ENCODE measurements at places on chromosomes 11 and 22.

GRCh38 chr11:119885067-119885466 is 156.1 kb upstream of the NECTIN1 start:
- no peak for DNase-seq

GRCh38 chr11:59641156-59641555 is 25.6 kb upstream of the OSBP start:
- no peak for DNase-seq

GRCh38 chr11:86719781-86720463 is 47.5 kb upstream of the ME3 start:
- peak; percentile 81 for DNase-seq

DNA sequence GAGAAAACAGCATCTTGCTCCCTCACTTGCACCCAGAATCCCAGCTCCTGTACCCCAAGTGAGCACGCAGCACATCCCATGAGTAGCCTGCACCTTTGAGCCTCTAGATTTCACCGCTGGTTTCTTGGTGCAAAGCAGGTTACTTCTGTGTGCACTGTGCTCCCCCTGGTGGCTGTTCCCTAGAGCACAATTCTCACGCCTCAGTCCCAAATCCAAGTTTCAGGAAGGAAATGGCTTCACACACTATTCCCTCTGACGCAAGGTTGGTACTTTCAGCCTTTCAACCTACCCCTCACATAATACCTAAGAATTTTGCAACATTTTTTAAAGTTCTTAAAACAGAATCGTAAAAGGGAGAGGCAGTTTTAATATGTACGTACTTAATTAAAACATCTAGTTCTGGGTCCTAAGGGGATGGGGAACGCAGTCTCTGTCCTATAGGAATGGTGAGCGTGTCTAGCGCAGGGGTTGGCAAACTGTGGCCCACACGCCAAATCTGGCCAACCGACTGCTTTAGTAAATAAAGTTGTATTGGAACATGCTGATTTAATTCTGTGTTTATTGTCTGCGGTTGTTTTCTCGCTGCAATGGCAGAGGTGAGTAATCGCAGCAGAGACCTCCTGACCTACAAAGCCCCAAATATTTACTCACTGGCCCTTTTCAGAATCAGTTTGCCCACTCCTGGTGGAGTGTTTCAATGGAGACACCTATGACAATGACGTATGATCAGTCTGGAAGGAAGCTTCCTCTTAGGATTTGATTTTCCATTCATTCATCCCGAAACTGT is 27.5 kb downstream of the DHCR7 start:
- DNase-seq = peak; percentile 41

DNA sequence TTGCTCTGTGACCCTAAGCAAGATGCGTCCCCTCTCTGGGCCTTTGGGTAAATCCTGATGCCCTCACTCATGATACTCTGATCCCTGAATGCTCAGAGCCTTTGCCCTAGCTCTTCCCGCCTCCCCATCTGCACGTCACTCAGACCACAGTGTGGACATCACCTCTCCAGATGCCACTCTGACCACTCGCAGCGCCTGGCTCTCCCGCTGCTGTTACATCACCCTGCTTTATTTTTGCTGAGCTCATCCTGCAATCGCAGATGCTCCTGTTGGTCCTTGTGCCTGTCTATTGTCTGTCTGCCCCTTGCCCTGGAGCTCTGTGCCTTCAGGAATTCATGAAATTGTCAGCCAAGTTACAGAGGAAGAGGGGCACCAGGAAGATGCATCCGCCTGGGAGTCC is 5.5 kb downstream of the OSM start:
- no peak for DNase-seq

DNA sequence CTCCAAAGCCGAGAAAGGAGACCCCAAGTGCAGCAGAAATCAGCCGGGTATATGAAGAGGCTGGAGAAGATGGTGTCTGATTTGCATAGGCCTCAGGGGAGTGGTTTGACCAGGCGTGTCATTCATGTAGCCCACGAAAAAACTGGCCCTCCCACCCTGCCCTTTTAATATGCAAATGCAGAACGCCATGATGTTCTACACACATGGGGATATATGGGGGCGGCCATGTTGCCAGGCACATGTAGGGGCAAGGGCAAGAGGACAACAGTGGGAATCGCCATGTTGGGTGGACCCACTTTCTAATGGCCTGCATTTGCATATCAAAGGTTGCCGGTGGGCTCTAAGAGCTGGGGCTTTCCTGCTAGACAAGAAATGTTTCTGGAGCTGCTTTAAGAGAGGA is 86.4 kb downstream of the ISX start:
- DNase-seq = no peak

GRCh38 chr22:29187831-29188230 is 17.9 kb upstream of the EMID1 start:
- DNase-seq = no peak

GRCh38 chr22:47189056-47189916 is 426.8 kb downstream of the TBC1D22A start:
- DNase-seq = no peak

DNA sequence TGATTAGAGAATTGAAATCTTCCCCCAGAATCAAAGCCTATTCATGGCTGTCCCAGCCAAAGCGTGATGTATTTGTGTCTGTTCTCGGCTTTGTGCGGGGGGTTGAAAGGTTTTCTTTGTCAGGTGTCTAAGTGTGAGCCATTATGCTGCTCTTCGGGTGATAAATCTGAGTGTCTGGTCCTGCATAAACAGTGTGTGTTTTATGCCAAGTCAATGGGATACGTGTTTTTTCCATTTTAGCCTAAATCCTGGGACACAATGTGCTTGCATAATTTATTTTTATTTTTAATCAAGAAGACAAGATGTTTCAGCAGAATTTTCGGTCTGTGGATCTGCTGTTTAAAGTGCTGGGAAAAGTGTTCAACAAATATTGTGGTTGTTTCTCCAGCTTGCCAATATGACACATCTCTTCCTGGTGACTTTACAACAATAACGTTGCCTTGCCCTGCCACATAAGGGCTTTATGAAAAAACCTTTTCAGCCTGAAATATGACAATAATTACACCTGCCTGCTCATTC is 267.8 kb downstream of the TBC1D22A start:
- DNase-seq = peak; percentile 38

GRCh38 chr11:112285841-112286311 is 25.2 kb upstream of the PLET1 start:
- DNase-seq = peak; percentile 25

DNA sequence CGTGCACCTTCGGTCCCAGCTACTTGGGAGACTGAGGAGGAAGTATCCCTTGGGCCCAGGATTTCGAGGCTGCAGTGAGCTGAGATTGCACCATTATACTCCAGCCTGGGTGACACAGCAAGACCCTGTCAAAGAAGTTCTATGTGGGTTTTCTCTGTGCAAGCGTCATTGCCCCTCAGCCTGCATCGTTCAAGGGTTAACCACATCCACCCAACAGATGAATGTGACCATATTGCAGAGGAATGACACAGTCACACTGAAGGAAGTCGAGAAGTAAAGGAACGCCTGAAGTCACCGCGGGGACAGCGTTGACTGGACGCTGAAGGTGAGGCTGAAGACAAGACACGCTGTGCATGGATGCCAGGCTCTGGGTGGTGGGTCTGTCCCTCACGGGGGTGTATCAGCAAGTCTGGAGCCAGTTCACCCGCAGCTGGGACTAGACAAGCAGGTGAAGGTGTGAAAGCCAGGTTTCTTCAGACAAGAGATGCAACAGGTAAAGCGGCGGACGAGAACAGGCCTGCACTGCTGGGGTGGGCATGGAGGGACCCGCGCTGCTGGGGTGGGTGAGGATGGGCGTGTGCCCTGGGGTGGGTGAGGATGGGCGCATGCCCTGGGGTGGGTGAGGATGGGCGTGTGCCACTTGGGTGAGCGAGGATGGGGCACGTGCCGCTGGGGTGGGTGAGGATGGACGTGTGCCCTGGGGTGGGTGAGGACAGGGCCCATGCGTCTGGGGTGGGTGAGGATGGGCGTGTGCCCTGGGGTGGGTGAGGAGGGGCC is 36.5 kb upstream of the TOLLIP start:
- no peak for DNase-seq

DNA sequence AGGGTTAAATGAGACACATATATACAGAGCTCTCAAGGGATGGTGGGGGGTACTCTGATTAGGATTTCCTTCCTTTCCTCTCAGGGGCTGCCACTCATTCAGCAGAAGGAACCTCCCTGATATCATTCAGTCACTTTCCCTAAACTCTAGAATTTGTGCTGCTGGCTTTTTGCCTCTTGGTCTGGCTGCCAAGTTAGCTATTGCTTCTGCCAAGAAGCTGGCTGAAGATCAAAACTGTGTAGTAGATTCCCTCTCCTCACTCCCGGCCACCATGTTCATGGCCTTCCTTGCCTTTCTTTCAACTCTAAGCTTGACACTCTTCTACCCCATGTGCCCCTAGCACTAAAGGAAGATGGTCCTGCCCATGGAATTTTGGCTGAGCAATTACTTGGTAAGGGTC is 18.7 kb downstream of the SLC6A5 start:
- no peak for DNase-seq

DNA sequence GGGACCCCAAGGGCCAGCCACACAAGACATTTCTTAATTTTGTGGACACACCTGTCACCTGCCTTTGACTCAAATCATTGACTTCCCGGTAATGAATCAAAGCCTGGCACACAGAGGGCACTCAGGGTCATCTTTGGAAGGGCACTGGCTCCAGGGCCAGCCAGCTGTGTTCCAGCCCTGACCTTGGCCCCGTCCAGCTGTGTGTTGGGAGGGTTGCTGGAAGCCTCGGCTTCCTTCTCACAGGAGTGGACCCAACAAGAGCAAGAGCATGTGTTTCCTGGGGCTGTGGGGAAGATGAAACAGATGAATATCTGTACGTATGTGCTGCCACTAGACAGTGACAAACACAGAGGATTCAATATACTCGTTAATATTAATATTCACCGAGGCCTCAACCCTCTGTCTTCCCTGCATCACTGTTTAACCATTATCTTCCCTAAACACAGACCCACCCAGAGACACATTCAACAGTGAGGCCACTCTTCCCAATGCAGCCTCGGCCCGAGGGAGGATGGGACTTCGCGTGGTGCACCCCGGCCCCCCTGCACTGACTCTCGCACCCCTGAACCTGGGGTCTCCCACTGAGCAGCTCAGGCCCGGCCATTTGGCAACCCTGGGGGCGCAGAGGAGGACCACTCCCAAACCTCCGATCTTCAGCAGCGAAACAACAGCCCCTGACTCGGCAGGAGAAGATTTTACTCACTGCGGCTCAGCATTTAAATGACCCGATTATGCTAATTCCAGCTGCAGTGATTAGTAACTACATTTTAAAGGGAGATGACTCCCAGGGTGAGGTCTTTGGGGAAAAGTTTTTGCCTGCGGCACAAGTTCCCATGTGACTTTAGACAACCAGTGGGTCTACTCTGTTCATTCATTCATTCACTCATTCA is 45.7 kb downstream of the PHF21B start:
- DNase-seq = no peak

DNA sequence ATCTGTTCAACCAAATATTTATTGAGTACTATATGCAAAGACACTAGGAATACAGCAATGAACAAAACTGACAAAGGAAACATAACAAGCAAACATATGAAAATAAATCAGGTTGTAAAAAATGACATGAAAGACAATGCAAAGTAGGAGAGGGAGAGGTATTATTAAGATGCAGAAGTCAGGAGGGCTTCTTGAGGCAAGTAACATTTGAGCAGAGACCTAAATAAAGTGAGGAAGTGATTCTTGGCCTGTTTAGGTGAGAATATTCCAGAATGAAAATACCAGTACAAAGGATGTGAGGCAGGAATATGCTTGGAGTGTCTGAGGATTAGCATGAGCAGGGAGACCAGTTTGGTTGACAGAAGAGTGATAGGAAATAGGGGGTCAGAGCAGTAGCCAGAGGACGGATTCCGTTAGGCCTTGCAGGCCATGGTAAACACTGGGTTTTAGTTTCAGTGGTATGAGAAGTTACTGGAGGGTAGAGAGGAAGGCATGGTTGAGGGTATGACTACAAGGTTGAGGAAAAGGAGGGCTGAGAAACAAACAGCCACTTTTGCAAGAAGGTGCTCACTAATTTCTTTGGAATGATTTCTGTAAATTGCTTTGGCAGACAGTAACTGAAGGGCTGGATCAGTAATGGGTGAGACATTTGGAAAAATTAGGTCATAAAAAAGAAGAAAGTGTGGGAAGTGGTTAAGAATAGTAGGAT is 191.9 kb downstream of the SWAP70 start:
- DNase-seq = no peak

DNA sequence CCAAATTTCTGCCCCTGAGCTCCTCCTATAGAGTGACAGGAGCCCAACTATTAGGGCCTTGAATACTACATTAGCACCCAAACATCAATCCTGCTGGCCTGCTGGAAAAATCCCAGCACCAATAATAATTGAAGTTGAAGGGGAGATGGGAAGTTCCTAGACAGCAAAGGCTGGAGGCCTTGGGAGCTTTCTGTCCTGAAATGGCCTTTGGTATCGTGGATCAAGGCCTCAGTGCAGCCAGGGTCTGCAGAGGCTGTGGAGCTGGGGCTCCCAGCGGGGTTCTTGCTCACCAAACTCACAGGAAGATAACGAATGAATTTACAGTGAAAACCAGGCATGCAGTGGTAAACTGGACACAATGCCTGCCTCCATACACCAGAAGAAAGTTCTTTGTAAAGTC is 9.2 kb upstream of the MICALL1 start:
- no peak for DNase-seq

GRCh38 chr22:30887861-30888260 is 80.7 kb downstream of the MORC2 start:
- DNase-seq = no peak

- DNase-seq = no peak
Measured at GRCh38 chr11:131851964-131852755, 481.7 kb downstream of the NTM start.

- peak; percentile 40 for DNase-seq
Measured at GRCh38 chr22:36369922-36370791, 17.6 kb downstream of the MYH9 start.

DNA sequence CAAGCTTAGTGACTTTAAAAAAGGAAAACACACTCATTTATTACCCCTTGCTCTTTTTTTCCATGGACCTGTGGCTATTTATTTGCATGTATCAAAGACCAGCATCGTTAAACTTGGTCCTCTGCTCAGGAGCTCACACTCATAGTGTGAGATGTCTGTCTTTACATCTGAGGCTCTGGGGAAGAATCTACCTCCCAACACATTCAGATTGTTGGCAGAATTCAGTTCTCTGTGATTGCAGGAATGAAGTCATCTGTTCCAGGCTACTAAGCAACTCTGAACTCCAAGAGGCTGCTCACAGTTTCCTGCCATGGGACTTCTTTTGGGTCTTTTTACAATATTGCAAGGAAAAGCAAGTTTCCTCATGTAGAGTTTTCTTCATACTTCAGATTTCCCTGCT is 138.8 kb downstream of the LRRC4C start:
- DNase-seq = no peak

- DNase-seq = peak; percentile 36
Measured at GRCh38 chr11:35011389-35011788, 95.0 kb downstream of the PDHX start.

DNA sequence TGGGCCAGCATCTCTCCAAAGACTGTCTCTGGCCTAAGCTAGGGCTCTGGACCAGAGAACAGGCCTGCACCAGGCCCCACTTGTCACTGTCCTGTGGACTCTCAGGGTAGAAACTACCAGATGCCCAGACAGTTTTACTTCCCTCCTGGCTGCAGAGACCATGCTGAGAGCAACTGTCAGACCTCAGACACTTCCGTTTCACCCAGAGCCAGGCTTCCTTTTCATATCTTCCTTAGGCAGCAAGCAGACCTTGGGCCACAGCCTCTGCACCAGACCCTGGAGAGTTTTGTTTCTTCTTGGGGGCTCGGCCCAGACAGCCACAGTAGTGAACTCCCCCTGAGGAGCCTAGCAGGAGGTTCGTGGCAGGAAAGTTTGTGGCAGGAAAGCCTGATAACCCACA is 12.1 kb upstream of the FCHSD2 start:
- DNase-seq = no peak

Measured in astrocyte of the spinal cord (primary cell).